Small intestine (tissue), 16 donors: ENCODE measurements at places on chromosomes 5 and 9. TPM values are rescaled to one million over a fixed set of nuclear protein-coding genes. Genes with fewer than 3 reads are reported as not detected.

The DMRT3 gene
- polyA plus RNA-seq, result not detected

DNA sequence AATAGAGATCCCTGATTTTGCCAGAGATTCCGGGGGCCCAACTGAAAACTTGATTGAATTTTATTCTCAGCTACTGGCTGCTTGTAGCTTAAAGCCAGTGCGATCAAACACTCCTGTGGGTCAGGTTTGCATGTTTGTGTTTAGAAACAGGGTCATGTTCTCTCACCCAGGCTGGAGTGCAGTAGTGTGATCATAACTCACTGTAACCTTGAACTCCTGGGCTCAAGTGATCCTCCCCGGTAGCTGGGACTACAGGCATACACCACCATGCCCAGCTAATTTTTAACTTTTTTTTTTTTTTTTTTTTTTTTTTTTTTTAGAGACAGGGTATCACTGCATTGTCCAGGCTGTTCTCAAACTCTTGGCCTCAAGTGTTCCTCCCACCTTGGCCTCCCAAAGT lies 66.6 kb downstream of the LRRC70 start:
- DNase-seq, result no peak

GRCh38 chr5:102222772-102223171 lies 73.3 kb downstream of the SLCO4C1 start:
- no peak for DNase-seq

The SEMA4D gene
- 8.8 TPM for polyA plus RNA-seq

DNA sequence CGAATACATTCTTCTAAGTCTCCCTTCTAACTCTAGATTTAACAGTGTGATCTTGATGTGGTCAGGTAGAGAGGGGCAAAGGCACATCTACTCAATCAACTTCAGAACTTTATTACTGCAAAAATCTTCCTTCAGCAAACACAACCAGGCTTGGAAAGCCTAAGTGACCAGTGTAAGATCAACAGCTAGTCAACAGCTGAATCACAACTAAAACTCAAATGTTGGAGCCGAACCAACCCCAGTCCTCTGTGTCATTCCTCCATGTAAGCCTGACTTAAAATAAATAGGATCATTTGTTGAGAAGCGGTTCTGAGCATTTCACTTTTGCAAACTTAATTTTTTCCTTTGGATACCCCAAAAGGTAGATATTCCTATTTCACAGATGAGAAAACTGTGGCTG lies 352.7 kb downstream of the EBF1 start:
- no peak for DNase-seq

GRCh38 chr9:75855509-75855908 lies 35.0 kb upstream of the PCSK5 start:
- DNase-seq, result peak; percentile 60
